ENCODE measurements at places on chromosomes 1 and 21.

GRCh38 chr1:12314333-12314903, 84.6 kb downstream of the VPS13D start:
- peak; percentile 61 for DNase-seq

DNA sequence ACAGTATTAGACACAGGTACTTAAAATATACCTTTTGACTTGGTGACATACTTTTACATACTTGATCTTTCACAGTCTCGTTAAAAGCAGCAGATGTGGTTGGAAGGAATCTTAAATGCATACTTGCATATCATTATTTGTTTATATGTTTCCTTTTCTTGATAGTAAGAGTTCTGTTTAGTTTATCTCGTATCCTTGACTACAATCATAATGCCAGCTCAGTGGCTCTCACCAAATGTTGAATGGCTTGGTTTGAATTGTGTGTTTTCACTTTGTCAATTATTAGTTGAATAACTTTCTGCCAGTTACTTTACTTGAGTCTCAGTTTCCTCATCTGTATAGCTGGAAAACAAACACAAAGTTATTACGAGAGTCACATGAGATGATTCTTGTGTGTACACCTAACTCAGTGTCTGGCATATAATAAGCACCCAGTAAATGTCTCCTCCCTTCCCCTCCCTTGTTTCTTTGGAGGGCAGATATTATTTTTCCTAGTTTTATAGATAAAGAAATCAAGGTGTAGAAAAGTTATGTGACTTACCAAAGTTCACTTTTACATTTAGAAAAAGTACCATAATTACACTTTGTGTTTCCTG, 131.6 kb upstream of the IVNS1ABP start:
- no peak for DNase-seq

- DNase-seq, result no peak
These were observed 22.8 kb downstream of the ECE1 start for GRCh38 chr1:21267191-21268077.

DNA sequence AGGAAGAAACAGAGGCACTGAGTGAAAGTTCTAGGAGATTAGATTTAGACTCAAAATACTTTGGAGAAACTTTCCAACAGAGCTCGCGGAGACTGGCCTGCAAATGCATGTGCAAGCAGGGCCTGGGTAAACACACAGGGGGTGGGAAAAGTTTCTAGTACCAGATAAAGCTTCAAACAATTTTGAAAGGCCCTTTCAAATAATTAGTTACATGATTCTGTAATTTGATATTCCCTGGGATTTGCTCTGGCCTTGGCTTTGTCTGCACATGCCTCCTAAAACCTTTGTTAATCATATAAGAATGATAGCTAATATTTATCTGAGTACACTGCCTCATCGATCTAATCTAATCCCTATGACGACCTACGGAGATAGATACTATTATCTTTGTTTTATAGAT, 31.3 kb downstream of the VTCN1 start:
- DNase-seq, result no peak

DNA sequence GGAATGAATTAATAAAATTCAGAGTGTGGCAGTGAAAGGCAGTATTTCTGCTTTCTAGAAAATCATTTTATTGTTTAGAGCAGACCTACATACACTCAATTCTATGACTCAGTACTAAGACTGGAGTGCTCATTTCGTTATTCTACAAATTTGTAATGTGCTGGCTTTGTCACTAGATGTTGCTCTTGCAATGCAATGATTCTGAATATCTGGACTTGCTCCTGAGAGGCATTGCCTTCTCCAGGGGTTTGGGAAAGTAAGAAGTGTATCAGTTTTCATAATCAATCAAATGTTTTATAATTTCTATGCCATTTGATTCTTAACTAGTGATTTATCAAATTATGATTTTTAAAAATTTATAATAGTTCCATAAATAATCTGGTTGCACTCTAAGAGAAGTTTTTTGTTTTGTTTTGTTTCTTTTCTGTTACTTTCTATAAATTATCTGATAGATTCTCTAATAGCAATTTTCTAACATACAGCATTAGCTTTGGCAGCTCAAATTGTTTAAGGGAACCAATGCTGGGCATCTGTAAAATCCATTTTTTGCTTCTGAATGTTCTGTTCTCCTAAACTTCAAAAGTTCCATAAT, 280.5 kb upstream of the SGIP1 start:
- peak; percentile 89 for DNase-seq

GRCh38 chr1:201530741-201531531, 8.0 kb upstream of the NAV1 start:
- DNase-seq, result peak; percentile 45

DNA sequence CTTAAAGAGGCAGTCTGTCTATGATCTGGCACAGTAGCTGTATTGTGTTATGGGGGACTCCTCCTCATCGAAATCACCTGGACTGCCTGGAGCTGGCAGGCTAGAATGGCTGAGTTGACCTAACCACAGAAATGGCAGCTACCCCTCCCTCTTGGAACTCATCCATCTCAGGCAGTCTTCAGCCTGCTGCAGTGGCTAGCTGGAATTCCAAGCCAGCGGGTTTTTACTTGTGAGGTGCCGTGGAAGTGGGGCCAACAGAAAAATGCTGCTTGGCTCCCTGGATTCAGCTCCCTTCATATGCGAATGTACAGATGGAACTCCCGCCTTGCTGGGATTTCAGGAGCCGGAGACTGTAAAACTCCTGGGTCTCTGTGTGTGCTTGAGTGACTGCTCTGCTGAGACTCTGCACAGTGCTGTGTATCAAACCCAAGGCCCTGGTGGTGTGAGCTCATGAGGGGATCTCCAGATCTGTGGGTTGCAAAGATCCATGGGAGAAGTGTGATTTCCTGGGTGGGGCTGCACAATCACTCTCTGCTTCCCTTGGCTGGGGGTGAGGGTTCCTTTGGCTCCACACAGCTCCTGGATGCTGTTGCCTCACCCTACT, 316.9 kb downstream of the CTH start:
- no peak for DNase-seq

Measured in RKO (cell line).